ENCODE measurements at places on chromosomes 3 and 15. TPM values are rescaled to one million over a fixed set of nuclear protein-coding genes. Genes with fewer than 3 reads are reported as not detected.

Gene GOLGA6L4
- total RNA-seq = 3.3 TPM

Gene PATL2
- total RNA-seq = 8.8 TPM

Gene FBXO40
- total RNA-seq = not detected

Gene CSPG5
- 0.13 TPM for total RNA-seq

Gene KNG1
- total RNA-seq = not detected

Gene NME9
- total RNA-seq = not detected

DNA sequence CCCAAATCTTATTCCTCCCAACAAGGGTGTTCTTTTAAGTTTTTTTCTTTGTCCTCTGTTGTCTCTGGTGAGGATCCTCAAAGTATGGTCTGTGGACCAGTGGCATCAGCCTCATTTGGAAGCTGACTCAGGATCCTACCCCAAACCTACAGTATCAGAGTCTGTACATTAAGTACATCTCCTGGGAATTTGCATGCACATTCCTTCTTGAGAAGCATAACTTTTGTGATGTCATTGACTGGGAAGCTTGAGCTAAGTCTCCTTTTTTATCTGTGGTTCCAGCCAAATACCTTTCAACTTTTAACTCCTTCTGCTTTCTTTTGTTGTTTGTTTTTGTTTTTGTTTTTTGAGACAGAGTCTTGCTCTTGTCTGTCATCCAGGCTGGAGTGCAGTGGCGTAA is 40.5 kb downstream of the ARMC8 start:
- DNase-seq = no peak

DNA sequence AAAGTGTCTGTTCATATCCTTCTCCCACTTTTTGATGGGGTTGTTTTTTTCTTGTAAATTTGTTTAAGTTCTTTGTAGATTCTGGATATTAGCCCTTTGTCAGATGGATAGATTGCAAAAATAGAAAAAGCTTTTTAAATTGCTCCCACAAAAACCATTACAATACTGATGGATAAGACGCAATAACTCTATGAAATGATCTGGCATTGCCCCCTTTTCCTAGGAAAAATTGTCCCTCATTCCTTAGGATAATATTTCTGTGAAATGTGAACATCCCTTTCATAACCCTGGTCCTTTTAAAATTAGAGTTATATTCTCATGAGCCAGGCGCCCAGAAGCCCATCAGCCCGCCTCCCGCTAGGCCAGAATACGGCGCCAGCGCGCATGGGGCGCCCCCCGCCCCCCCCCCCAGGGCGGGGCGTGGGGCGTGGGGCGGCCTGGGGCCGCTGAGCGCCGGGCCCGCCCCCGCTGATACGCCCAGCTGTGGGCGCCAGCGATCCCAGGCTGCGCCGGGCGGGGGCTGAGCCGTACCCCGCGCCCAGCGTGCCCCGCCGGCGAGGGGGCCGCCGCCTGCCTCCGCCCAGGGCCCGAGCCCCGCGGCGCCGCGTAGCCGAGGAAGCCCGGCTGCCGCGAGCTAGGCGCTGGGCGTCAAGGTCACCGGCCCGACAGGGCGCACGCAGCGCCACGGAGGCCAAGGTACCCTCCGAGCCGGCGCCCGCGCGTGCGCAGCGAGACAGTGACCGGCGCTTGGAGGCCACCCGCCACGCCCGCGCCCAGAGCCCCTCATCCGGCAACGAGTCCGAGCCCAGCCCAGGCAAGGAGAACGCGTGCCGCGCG is 11.1 kb upstream of the ROPN1B start:
- DNase-seq = no peak

- DNase-seq = no peak
Observed at GRCh38 chr3:174957081-174957480, 97.9 kb downstream of the NAALADL2 start.

DNA sequence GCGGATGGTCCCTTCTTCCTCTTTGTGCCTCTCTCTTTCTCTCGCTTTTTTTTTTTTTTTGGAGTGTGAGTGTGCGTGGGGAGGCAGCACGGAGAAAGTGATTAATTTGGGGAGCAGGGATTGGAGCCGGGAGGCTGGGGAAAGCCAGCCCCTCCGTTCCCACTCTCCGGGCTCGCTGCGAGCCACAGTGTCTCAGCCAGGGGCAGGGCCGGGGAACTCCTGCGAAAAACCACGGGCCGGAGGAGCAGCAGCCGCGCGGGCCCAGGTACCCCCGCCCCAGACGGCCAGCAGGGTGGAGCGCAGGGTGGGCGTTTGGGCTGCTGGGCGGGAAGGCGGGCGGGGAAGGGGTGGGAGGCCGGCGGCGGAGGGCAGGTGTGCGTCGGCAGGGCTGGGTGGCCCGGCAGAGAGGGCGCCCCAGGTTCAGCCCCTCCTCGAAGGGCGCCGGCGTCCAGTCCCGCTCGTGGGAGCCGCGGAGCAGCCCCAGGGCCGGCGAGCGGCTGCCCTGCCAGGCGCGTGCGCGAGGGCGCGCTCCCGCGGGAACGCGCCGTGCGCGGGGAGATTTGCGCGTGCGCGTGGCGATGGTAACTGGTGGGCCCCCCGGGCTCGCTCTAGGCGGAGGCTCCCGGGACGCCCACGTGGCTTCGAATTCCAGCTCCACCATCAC is 1.4 kb downstream of the CHL1 start:
- DNase-seq = no peak

DNA sequence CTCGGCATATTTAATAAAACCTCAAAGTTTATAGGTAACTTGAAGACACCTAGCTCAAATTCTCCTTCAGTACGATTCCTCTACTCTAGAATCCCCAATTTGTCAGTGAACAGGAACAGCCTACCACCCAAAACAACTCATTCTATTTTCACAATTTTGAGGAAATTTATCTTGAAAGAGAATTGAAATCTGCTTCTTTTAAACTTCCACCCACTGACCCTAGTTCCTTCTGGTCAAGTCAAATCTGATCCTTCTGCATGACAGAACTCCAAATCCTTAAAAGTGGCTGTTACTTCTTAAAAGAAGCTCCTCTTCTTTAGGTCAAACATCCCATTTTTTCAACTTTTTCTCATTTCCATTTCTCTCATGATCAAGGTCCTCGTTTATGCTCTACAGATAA is 4.4 kb downstream of the GABPB1 start:
- no peak for DNase-seq

DNA sequence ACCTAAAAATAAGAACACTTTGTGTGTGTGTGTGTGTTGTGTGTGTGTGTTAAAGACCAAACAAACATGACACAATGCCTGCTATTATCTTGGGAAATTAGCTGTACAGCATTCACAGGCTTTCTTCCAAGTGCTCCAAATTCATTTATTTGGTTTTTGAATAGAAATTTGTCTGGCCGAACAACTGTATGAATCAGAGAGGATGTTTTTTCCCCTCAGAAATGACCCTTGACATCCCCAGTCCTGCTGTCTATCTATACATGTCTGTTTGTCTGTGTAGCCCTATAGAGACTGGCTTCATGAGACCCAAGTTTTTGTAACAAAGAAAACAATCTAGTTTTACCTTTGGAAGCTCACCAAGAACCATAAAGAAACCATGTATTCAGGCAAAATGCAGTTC is 549.8 kb downstream of the NSUN3 start:
- no peak for DNase-seq

- no peak for DNase-seq
Observed at GRCh38 chr3:56001537-56001936, 466.7 kb downstream of the ERC2 start.

DNA sequence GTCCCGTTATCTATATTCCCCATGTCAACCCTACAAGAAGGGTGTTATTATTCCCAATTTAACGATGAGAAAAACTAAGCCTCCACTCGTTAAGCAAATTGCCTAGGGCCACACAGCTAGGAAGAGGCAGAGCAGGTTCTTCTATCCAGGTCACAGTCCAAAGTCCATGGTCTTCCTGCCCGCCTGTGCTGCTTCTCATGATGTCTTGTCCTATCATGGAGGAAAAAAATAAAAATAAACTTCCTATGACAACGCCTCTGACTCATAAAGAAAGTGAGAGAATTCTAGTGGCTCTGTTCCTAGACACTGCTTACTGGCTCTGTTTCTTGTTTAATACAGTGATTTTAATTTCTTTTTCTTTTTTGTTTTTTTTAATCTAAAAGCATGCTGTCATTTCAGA is 9.7 kb downstream of the COL8A1 start:
- no peak for DNase-seq

- no peak for DNase-seq
Observed at GRCh38 chr3:24854748-24855147, 360.1 kb upstream of the THRB start.

- no peak for DNase-seq
Observed at GRCh38 chr3:115697263-115698053, 74.1 kb downstream of the GAP43 start.
